ENCODE measurements at places on chromosomes 16 and 17.

GRCh38 chr17:7915179-7915610 is 894 bp downstream of the RNF227 start:
- DNase-seq = no peak

- no peak for DNase-seq
Measured at GRCh38 chr17:40303708-40304551, 5.0 kb upstream of the RARA start.

DNA sequence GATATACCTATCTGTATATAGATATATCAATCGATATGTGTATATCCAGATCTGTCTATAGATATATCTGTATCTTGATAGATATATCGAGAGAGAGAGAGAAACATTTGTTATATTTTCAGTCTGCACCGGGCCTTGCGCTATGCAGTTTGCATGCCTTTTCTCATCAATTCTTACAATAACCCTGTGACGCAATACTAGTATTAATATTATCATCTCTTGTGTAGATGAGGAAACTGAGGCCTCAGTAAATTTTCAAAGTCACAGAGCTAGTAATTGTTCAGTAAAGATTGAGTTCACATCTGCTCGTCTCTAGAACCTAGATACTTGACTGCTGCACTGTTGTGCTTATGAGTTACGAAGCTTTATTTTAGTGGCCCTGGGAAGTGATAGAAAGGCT is 77.6 kb downstream of the NF1 start:
- DNase-seq = no peak

- DNase-seq = no peak
Measured at GRCh38 chr17:20235747-20236146, 226.6 kb downstream of the SPECC1 start.

DNA sequence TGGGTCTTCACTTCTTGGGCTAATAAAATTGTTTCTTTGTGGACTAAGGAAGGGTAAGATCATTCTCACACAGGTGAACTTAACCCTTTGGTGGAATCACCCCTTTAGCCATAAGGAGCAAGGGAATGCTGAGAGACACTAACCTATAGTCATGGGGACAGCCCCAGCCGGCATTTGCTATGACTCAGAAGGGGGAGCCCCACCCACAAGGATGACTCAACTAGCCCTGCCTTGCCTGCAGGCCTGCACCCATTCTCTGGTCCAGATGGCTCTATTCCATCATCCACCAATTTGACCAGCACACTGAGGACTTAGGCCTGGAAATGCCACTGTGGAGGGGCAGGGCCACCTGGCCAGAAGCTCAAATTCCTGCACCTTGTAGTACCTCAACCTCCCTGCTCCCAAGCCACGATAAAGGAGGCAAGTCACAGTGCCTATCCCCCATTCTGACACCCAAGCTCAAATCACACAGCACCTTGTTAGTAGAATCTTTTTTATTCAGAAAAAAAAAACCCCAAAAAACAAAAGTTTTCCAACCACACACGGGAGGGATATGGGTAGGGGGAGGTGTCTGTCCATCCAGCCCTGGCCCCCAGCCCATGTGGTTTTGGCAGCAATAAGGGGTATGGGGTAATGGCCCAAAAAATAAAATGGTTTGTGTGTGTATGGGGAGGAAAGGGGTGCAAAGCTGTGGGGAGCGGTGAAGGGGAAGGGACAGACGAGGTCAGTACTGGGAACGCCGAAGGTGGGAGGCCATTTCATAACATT is 3.0 kb downstream of the PFN1 start:
- peak; percentile 87 for DNase-seq
